ENCODE measurements at places on chromosomes 12 and 14. TPM values are rescaled to one million over a fixed set of nuclear protein-coding genes. Genes with fewer than 3 reads are reported as not detected.

LRTM2 gene
- total RNA-seq = not detected

SLCO1B3 gene
- total RNA-seq = not detected

SPIC gene
- not detected for total RNA-seq

DDX55 gene
- 16.2 TPM for total RNA-seq

CMA1 gene
- not detected for total RNA-seq

SLC6A15 gene
- total RNA-seq = 14.9 TPM

KANSL2 gene
- 47.2 TPM for total RNA-seq

CAPZA3 gene
- not detected for total RNA-seq

ATG101 gene
- 83.1 TPM for total RNA-seq

PCED1B gene
- total RNA-seq = 4.8 TPM

FERMT2 gene
- total RNA-seq = 86.3 TPM

KLHL33 gene
- 0.08 TPM for total RNA-seq

PMCH gene
- not detected for total RNA-seq

CFAP54 gene
- 0.41 TPM for total RNA-seq

CABP1 gene
- not detected for total RNA-seq

TSPAN9 gene
- 18.5 TPM for total RNA-seq

PMEL gene
- 0.96 TPM for total RNA-seq

SAMD15 gene
- 1.9 TPM for total RNA-seq

BIN2 gene
- not detected for total RNA-seq

NFE2 gene
- 0.17 TPM for total RNA-seq

TMTC3 gene
- total RNA-seq = 25.8 TPM

EIF4B gene
- 484 TPM for total RNA-seq

SCN8A gene
- total RNA-seq = 3.1 TPM

CD163 gene
- 0.25 TPM for total RNA-seq

RNASE1 gene
- total RNA-seq = not detected

KHNYN gene
- 47.8 TPM for total RNA-seq

RASSF8 gene
- 35.3 TPM for total RNA-seq

IL31 gene
- total RNA-seq = not detected

ANAPC7 gene
- 51.3 TPM for total RNA-seq

RPGRIP1 gene
- total RNA-seq = not detected

HHIPL1 gene
- 1.1 TPM for total RNA-seq

AICDA gene
- 1.3 TPM for total RNA-seq

ARG2 gene
- 35.0 TPM for total RNA-seq

PLEKHG7 gene
- not detected for total RNA-seq

KLRB1 gene
- total RNA-seq = not detected

SOX5 gene
- 1.0 TPM for total RNA-seq

TAMALIN gene
- total RNA-seq = 5.1 TPM

ATXN7L3B gene
- 27.6 TPM for total RNA-seq

RAB2B gene
- 29.5 TPM for total RNA-seq

PRICKLE1 gene
- total RNA-seq = 8.0 TPM

Measured in kidney epithelial cell (primary cell).